Lung (tissue), 17 donors: ENCODE measurements at places on chromosomes 12 and 14.
A peak's percentile ranks its signal among the peaks of the same experiment; 100 is the strongest.

DNA sequence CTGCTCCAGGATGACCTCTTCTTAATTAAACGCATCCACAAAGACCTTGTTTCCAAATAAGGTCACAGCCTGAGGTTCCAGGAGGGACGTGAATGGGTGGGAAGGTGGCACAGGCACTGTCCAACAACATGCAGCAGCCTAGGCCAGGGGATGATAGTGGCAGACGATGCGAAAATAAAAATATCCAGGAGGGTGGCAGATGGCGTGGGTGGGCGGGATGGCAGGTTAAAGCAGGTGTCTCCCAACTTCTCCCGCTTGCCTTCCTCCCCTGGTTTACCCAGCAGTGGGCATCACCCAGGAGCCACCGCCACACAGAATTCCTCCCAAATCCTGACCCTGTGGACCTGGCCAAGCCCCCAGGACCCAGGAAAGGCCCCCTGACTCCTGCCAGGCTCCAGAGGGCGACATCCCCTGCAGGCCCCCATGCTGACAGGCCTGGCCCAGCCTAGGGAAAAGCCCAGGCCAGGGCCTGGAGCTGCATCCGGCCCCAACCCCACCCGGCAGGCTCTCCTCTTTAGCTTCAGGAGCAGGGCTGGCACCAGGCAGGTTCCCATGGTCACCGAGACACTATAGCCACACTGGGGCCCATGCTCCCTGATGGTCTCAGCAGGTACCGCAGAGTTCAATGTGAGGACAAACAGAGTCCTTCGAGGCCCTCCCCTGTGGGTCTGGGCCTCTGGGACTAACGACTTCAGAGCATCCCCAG, 9.7 kb downstream of the NCOR2 start:
- H3K27ac ChIP-seq, result no peak overlapping the region
- no peak for DNase-seq
- H3K4me3 ChIP-seq, result no peak overlapping the region
- no peaks in the 10 kb centered on the region for H3K27me3 ChIP-seq
- H3K4me1 ChIP-seq, result peaks cover 3% of the 10 kb centered on the region

- peaks cover 22% of the 10 kb centered on the region for H3K4me1 ChIP-seq
- no peaks in the 10 kb centered on the region for H3K36me3 ChIP-seq
- peak within 1 kb of the TSS; percentile 44 for H3K4me3 ChIP-seq
- H3K27me3 ChIP-seq, result no peaks in the 10 kb centered on the region
Observed at GRCh38 chr12:53231921-53232645, at the start of gene RARG. Gene RARG (minus strand): TSS chr12:53232209. CDS start chr12:53227545, 4,664 bp downstream.

DNA sequence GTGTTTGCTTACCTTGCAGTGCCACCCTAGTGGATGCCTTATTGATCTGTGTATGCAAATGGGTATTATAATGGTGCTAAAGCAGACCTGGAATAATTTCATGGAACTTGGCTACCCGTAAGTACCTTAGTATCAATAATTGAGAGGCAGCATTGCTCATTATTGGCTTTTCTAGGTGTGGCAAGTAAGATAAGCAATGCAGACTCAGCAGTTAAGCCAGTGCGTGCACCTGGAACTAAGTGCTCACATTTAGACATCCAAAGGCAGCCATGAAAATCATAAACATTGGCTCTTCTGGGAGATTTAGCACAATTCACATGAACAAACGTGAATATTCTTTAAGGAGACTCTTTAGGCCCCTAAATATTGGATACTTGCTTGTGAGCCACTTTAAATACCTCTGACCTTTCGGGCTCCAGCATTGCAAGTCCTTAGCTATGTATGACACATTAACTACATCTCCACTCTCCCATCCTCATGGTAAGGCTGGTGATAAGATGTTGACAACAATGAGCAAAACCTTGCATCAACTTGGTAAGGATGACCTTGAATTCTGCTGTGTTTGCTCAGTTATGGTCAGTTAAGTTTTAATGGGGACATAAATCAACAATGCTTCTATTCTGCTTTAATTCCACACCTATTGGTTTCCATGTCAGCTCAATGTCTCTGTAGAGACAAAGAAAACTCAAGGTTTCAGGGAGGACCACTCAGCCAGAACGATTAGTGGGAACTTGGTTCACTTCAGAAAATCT, 112.0 kb downstream of the SLC5A8 start:
- H3K4me1 ChIP-seq, result no peaks in the 10 kb centered on the region
- no peak for DNase-seq
- no peaks in the 10 kb centered on the region for H3K27me3 ChIP-seq
- no peak overlapping the region for H3K27ac ChIP-seq
- no peak overlapping the region for H3K4me3 ChIP-seq
- H3K36me3 ChIP-seq, result no peaks in the 10 kb centered on the region

GRCh38 chr12:108666401-108666881, 32.7 kb upstream of the SELPLG start:
- no peak overlapping the region for H3K4me3 ChIP-seq
- H3K27ac ChIP-seq, result peak overlapping the region; percentile 26
- no peaks in the 10 kb centered on the region for H3K4me1 ChIP-seq

- H3K36me3 ChIP-seq, result no peaks in the 10 kb centered on the region
- DNase-seq, result no peak
- no peak overlapping the region for H3K4me3 ChIP-seq
- H3K4me1 ChIP-seq, result no peaks in the 10 kb centered on the region
- no peaks in the 10 kb centered on the region for H3K27me3 ChIP-seq
Observed at GRCh38 chr14:102608064-102608446, 15.6 kb downstream of the RCOR1 start.

DNA sequence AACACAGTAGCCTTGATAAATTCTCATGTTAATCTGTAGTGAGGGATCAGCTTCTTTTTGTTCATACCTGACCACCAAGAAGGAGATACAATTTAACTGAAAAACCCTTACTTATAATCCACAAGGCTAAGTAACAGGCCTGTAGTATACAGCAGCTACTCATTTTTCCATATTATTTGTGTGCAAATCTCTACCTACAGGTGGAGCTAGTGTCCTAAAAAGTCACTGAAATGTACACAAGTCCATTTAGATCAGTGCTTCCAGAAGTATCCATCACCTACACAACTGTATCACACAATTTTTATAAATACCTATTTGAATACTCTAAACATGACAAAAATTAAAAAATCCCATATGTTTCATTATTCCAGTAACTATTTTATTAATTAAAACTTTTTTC, 173.2 kb downstream of the SLC35F4 start:
- no peaks in the 10 kb centered on the region for H3K4me1 ChIP-seq
- H3K27me3 ChIP-seq, result no peaks in the 10 kb centered on the region
- DNase-seq, result peak; percentile 7

DNA sequence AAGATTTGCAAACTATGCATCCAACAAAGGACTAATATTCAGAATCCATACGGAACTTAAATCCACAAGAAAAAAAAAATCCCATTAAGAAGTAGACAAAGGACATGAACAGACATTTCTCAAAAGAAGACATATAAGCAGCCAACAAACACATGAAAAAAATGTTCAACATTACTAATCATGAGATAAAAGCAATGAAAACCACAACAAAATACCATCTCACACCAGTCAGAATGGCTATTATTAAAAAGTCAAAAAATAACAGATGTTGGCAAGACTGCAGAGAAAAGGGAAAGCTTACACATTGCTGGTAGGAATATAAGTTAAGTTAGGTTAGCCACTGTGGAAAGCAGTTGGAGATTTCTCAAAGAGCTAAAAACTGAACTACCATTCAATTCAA, 16.2 kb downstream of the CDK17 start:
- no peak for DNase-seq
- no peak overlapping the region for H3K27ac ChIP-seq
- no peaks in the 10 kb centered on the region for H3K27me3 ChIP-seq
- H3K4me1 ChIP-seq, result no peaks in the 10 kb centered on the region
- no peaks in the 10 kb centered on the region for H3K36me3 ChIP-seq

- H3K36me3 ChIP-seq, result peaks cover 15% of the 10 kb centered on the region
- no peaks in the 10 kb centered on the region for H3K27me3 ChIP-seq
- DNase-seq, result no peak
- no peaks in the 10 kb centered on the region for H3K4me1 ChIP-seq
- no peak overlapping the region for H3K4me3 ChIP-seq
Observed at GRCh38 chr14:56630707-56631106, 51.1 kb downstream of the TMEM260 start.

DNA sequence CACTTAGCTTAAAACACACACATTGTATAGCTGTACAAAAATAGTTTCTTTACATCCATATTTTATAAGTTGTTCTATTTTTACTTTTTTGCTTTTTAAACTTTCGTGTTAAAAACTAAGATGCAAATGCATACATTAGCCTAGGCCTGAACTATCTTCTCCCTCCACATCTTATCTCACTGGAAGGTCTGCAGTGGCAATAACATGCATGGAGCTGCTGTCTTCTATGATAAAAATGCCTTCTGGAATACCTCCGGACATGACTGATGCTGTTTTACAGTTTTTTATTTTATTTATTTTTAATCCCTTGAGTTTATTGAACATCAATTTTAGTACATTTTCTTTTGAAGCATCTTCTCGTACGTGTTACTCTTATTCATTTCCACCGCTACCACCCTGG, 112.3 kb upstream of the TSPAN8 start:
- no peaks in the 10 kb centered on the region for H3K4me1 ChIP-seq
- H3K27me3 ChIP-seq, result no peaks in the 10 kb centered on the region
- no peak overlapping the region for H3K27ac ChIP-seq
- DNase-seq, result no peak

- H3K4me3 ChIP-seq, result no peak overlapping the region
- no peak for DNase-seq
- H3K36me3 ChIP-seq, result peaks cover 4% of the 10 kb centered on the region
- no peak overlapping the region for H3K27ac ChIP-seq
Observed at GRCh38 chr12:57389033-57389432, 41.8 kb downstream of the R3HDM2 start.

- no peak for DNase-seq
- no peaks in the 10 kb centered on the region for H3K27me3 ChIP-seq
- H3K4me3 ChIP-seq, result no peak overlapping the region
- H3K27ac ChIP-seq, result no peak overlapping the region
- H3K4me1 ChIP-seq, result peaks cover 5% of the 10 kb centered on the region
Observed at GRCh38 chr14:96512602-96513397, 10.6 kb downstream of the PAPOLA start.

DNA sequence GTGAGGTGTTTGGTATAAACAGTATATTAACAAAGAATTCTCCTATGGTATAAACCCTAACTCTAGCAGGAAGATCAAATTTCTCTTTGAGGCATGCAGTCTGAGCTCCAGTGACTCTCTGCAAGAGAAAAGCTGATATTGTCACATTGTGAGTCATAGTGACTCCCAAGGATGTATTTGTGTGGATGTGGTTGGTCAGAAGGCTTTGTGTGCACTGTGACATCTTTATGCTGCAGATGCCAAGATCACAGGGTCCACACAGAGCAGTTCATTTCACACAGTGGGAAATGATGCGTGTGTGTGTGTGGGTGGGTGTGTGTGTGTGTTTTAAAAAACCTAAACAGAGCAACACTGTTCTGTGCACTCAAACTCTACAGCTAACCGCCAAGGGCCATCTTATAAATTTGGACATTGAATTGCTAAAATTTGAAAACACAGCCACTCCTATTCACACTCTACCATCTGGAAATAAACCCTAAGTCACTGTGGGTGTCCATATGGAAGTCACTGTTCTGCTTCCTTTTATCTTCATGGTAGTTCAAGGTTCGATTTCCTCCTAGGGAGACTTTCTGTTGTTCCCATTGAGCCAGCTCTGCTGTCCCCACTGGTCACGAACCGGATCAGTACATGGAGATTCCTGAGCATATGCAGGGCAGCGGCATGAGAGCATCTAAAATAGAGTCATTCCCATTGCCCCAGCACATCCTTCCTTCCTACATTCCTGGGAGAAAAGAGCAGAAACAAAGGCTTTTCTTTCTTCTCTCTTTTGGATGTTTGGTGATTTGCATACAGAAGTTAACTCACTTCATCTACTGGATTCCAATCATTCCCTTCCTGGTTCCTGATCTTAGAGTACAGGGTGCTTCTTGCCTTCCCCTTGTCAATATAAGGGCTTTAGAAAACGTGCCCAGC, 727.6 kb downstream of the DIO2 start:
- no peaks in the 10 kb centered on the region for H3K4me1 ChIP-seq
- H3K27me3 ChIP-seq, result no peaks in the 10 kb centered on the region
- H3K4me3 ChIP-seq, result no peak overlapping the region
- no peak overlapping the region for H3K27ac ChIP-seq
- H3K36me3 ChIP-seq, result no peaks in the 10 kb centered on the region
- DNase-seq, result no peak

- no peaks in the 10 kb centered on the region for H3K36me3 ChIP-seq
- DNase-seq, result peak; percentile 89
- peaks cover 2% of the 10 kb centered on the region for H3K4me1 ChIP-seq
- H3K27ac ChIP-seq, result peak overlapping the region; percentile 47
- H3K4me3 ChIP-seq, result no peak overlapping the region
Observed at GRCh38 chr14:68544081-68544892, 248.6 kb downstream of the ZFP36L1 start.

- DNase-seq, result no peak
- no peak overlapping the region for H3K27ac ChIP-seq
- H3K36me3 ChIP-seq, result no peaks in the 10 kb centered on the region
- H3K4me1 ChIP-seq, result no peaks in the 10 kb centered on the region
- no peaks in the 10 kb centered on the region for H3K27me3 ChIP-seq
- no peak overlapping the region for H3K4me3 ChIP-seq
Observed at GRCh38 chr12:75684678-75685616, 173.5 kb upstream of the KRR1 start.

GRCh38 chr14:61997161-61997560, 234.9 kb downstream of the SNAPC1 start:
- H3K4me1 ChIP-seq, result no peaks in the 10 kb centered on the region
- no peaks in the 10 kb centered on the region for H3K36me3 ChIP-seq
- H3K27ac ChIP-seq, result no peak overlapping the region
- no peak overlapping the region for H3K4me3 ChIP-seq

DNA sequence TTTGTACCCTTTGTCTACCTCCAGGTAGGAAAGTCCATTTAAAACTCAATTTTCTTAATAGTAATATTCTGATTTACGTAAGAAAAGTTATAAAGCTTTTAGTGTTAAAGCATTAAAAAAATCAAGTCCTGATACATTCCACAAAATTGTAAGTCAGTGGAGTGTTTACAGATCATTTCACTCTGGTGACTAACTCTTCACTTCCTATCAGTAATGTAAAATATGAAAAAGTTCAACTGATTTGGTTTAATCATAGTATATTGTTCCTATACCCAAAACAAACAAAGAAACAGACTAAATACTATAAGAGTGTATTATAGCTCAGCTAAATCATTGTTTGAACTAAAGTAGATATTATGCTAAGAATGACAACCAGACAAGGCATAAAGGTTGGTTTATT, 85.9 kb downstream of the VEZT start:
- H3K27me3 ChIP-seq, result no peaks in the 10 kb centered on the region
- DNase-seq, result no peak
- peaks cover 18% of the 10 kb centered on the region for H3K36me3 ChIP-seq
- no peak overlapping the region for H3K4me3 ChIP-seq
